ENCODE measurements at places on chromosomes 3 and 15.

- no peaks in the 10 kb centered on the region for H3K36me3 ChIP-seq
- H3K27ac ChIP-seq: no peak overlapping the region
- no peaks in the 10 kb centered on the region for H3K27me3 ChIP-seq
- H3K4me3 ChIP-seq: peak overlapping the region; percentile 60
- DNase-seq: no peak
These were observed 472 bp downstream of the BSN start for GRCh38 chr3:49554633-49555265.

GRCh38 chr15:78345396-78346125 is 5.4 kb downstream of the CRABP1 start:
- no peak for DNase-seq
- H3K4me3 ChIP-seq: no peak overlapping the region
- H3K4me1 ChIP-seq: no peaks in the 10 kb centered on the region
- H3K27ac ChIP-seq: peak overlapping the region; percentile 33

DNA sequence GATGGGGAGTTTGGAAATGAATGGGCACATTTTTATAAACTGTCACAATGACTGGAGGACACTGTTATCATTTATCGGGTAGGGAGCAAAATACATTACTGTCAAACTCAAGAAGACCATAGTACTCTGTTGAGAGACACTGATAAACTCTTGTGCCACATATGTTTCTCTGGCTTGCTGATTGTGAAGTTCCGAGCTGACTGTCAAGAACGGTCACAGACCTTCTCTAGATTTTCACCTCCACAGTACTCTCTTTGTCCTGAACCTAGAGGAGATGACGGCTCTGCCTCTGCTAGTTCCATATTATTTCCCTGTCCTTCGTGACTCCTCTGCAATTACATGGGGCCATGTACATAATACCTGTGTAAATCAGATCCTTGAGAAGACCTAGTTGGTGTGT is 451.9 kb downstream of the LPP start:
- no peaks in the 10 kb centered on the region for H3K36me3 ChIP-seq
- DNase-seq: no peak
- H3K27me3 ChIP-seq: no peaks in the 10 kb centered on the region
- H3K4me1 ChIP-seq: no peaks in the 10 kb centered on the region
- H3K4me3 ChIP-seq: no peak overlapping the region

- H3K4me3 ChIP-seq: no peak overlapping the region
- no peaks in the 10 kb centered on the region for H3K27me3 ChIP-seq
- H3K4me1 ChIP-seq: no peaks in the 10 kb centered on the region
- DNase-seq: no peak
These were observed 192.8 kb upstream of the LINGO1 start for GRCh38 chr15:77825546-77825945.

DNA sequence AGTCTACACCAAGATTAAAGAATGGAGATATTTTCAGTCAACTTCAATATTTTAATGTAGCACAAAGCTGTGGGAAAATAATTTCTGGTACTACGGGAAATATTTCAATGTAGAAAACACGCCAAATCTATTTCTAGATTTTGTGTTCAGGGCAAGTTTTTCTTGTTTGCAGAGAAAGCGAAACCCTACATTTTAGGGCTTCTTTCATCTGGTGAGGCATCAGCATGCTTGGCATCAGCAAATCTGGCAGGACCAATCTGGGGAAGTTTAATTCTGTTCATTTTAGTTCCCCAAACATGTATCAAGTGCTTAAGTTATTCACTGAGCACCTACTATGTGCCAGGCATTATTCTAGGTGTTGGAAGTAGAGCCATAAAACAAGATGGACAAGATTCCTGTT is 30.3 kb downstream of the CLRN1 start:
- no peak for DNase-seq
- H3K27ac ChIP-seq: no peak overlapping the region
- H3K36me3 ChIP-seq: no peaks in the 10 kb centered on the region
- no peaks in the 10 kb centered on the region for H3K27me3 ChIP-seq
- H3K4me1 ChIP-seq: no peaks in the 10 kb centered on the region

- DNase-seq: no peak
- H3K4me3 ChIP-seq: peak overlapping the region; percentile 91
- H3K27ac ChIP-seq: peak overlapping the region; percentile 86
- H3K27me3 ChIP-seq: no peaks in the 10 kb centered on the region
These were observed 675 bp downstream of the PSMD6 start for GRCh38 chr3:64022451-64023186.

DNA sequence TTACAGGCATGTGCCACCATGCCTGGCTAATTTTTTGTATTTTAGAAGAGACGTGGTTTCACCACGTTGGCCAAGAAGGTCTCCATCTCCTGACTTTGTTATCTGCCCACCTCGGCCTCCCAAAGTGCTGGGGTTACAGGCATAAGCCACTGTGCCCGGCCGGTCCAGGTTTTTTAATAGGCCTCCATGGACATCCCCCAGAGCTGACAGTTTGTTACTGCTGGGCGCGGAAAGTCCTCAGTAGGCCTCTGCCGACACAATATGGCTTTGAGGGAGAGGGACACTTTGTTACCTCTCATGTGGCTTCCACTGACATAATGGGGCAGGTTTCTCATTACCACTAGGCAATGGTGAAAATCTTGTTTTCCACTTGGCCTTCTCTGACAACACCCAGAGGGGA is 152.0 kb downstream of the WNT7A start:
- no peak for DNase-seq
- no peaks in the 10 kb centered on the region for H3K27me3 ChIP-seq
- no peak overlapping the region for H3K4me3 ChIP-seq
- H3K36me3 ChIP-seq: no peaks in the 10 kb centered on the region

- DNase-seq: no peak
- H3K4me3 ChIP-seq: no peak overlapping the region
- no peaks in the 10 kb centered on the region for H3K36me3 ChIP-seq
- no peak overlapping the region for H3K27ac ChIP-seq
These were observed 61.5 kb downstream of the ASB7 start for GRCh38 chr15:100663915-100664281.

DNA sequence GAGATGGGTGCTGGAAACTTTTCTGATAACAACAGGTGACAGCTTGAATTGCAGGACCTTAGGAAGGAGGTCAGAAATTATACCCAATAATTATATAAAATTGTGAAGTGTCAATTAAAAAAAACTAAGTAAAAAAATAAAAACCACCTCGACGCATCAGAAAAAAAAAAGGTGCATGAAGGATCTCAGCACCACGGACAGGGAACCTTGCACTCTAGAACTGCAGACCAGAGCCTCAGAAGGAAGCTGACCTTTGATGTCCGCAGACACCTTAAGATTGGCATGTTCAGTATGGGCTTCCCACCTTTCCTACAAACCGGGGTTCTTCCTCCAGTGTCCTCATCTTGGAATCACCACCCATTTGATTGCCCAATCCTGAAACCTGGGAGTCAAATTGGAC is 60.9 kb downstream of the SCN10A start:
- no peaks in the 10 kb centered on the region for H3K4me1 ChIP-seq
- no peak overlapping the region for H3K4me3 ChIP-seq
- H3K36me3 ChIP-seq: no peaks in the 10 kb centered on the region
- DNase-seq: no peak
- no peaks in the 10 kb centered on the region for H3K27me3 ChIP-seq

GRCh38 chr15:25185156-25185710 is 230.4 kb downstream of the SNRPN start:
- H3K27me3 ChIP-seq: no peaks in the 10 kb centered on the region
- no peak overlapping the region for H3K27ac ChIP-seq
- H3K4me3 ChIP-seq: no peak overlapping the region
- no peak for DNase-seq
- no peaks in the 10 kb centered on the region for H3K36me3 ChIP-seq
- no peaks in the 10 kb centered on the region for H3K4me1 ChIP-seq

GRCh38 chr3:57592306-57592705 is 4.8 kb downstream of the ARF4 start:
- DNase-seq: no peak
- no peak overlapping the region for H3K27ac ChIP-seq
- no peaks in the 10 kb centered on the region for H3K27me3 ChIP-seq
- H3K4me3 ChIP-seq: no peak overlapping the region

DNA sequence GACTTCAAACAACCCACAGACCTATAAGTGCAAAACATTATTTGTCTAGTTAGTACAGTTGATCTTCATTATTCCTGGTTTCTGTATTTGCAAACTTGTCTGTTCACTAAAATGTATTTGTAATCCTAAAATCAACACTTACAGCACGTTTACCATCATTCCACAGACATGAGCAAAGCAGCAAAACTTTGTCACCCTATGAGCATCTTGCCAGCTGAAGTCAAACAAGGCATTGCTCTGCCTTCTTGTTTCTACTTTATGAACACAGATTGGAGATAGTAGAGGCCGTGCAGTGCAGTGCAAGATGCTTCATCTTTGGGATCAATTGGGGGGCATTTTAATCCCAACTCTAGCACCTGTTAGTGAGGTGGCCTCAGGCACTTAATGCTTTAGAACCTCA is 202.1 kb downstream of the NLGN1 start:
- no peaks in the 10 kb centered on the region for H3K36me3 ChIP-seq
- no peak for DNase-seq
- no peak overlapping the region for H3K4me3 ChIP-seq
- H3K27ac ChIP-seq: no peak overlapping the region
- no peaks in the 10 kb centered on the region for H3K4me1 ChIP-seq
- H3K27me3 ChIP-seq: no peaks in the 10 kb centered on the region

- no peak for DNase-seq
- H3K27me3 ChIP-seq: no peaks in the 10 kb centered on the region
- no peak overlapping the region for H3K27ac ChIP-seq
- H3K4me1 ChIP-seq: no peaks in the 10 kb centered on the region
- no peaks in the 10 kb centered on the region for H3K36me3 ChIP-seq
These were observed 16.3 kb downstream of the GCSAM start for GRCh38 chr3:112116748-112117186.

- no peak for DNase-seq
- H3K27ac ChIP-seq: no peak overlapping the region
- H3K27me3 ChIP-seq: no peaks in the 10 kb centered on the region
- H3K4me1 ChIP-seq: no peaks in the 10 kb centered on the region
- H3K36me3 ChIP-seq: no peaks in the 10 kb centered on the region
These were observed 1.5 kb upstream of the SNX22 start for GRCh38 chr15:64149893-64150578.

GRCh38 chr15:39250001-39250400 is 330.9 kb upstream of the THBS1 start:
- no peaks in the 10 kb centered on the region for H3K27me3 ChIP-seq
- DNase-seq: no peak
- no peak overlapping the region for H3K4me3 ChIP-seq
- no peaks in the 10 kb centered on the region for H3K36me3 ChIP-seq
- H3K4me1 ChIP-seq: no peaks in the 10 kb centered on the region

DNA sequence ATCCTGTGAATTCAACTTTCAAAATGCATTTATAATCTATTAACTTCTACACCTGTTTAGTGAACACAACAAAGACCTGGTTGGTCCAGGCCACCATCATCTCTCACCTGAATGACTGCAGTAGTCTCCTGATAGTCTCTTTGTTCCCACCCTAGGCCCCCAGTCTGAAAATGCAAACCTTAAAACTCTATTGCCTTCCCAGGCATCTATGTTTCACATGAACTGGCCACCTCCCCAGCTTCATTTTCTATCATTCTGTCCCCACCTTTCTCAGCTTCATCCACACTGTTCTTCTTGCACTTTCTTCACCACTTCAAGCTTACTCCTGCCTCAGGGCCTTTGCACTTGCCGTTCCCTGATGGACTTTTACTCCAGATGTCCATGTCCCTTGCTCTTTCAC is 45.0 kb downstream of the CLSTN2 start:
- no peak overlapping the region for H3K4me3 ChIP-seq
- DNase-seq: no peak
- H3K4me1 ChIP-seq: no peaks in the 10 kb centered on the region
- no peaks in the 10 kb centered on the region for H3K36me3 ChIP-seq
- H3K27ac ChIP-seq: no peak overlapping the region

GRCh38 chr15:62849316-62850106 is 193.0 kb upstream of the TPM1 start:
- no peak overlapping the region for H3K4me3 ChIP-seq
- no peaks in the 10 kb centered on the region for H3K36me3 ChIP-seq
- H3K27me3 ChIP-seq: no peaks in the 10 kb centered on the region

GRCh38 chr3:168878655-168879054 is 782.9 kb upstream of the GOLIM4 start:
- H3K4me1 ChIP-seq: no peaks in the 10 kb centered on the region
- H3K4me3 ChIP-seq: no peak overlapping the region
- no peak for DNase-seq
- no peaks in the 10 kb centered on the region for H3K27me3 ChIP-seq

GRCh38 chr3:126256251-126256650 is 75.9 kb upstream of the ALDH1L1 start:
- no peak overlapping the region for H3K4me3 ChIP-seq
- H3K36me3 ChIP-seq: no peaks in the 10 kb centered on the region
- H3K27ac ChIP-seq: no peak overlapping the region

DNA sequence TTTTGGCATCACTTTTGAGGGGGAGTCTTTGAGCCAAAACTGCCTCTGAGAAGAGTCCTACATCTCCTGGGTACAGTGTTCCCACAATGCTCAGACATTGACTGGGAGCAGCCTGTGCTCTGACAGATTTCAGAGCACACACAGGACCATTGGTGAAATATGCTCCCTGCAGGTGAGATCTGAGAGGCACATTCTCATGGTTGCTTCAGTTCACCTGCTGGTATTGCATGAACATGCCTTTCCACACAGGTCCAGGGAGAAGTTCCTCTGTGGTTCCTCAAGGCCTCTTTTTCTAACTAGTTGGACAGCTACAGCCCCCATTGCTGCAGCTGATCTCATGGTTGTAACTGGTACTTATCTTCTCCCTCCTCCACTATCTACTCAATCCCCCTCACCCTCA is 37.0 kb downstream of the FOXL2 start:
- no peak for DNase-seq
- no peak overlapping the region for H3K27ac ChIP-seq
- no peaks in the 10 kb centered on the region for H3K36me3 ChIP-seq
- no peaks in the 10 kb centered on the region for H3K27me3 ChIP-seq
- H3K4me3 ChIP-seq: no peak overlapping the region
- H3K4me1 ChIP-seq: no peaks in the 10 kb centered on the region

DNA sequence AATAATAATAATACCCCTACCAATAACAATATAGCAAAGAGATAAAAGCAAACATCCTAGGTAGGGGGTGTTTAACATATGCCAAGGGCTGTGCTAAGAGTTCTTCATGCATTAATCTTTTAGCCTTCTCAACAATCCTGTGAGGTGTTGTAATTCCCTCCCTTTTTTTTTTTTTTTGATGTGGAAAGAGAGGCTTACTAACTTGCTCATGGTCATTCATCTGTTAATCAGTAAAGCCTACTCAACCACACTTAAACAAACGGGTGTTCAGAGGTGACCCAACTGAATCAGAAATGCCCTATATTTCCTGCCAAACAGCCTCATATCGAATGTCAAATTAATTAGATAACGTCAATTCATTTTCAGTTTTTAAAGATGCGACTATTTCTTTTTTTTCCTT is 232.1 kb downstream of the CTNNB1 start:
- H3K4me3 ChIP-seq: no peak overlapping the region
- no peak overlapping the region for H3K27ac ChIP-seq

DNA sequence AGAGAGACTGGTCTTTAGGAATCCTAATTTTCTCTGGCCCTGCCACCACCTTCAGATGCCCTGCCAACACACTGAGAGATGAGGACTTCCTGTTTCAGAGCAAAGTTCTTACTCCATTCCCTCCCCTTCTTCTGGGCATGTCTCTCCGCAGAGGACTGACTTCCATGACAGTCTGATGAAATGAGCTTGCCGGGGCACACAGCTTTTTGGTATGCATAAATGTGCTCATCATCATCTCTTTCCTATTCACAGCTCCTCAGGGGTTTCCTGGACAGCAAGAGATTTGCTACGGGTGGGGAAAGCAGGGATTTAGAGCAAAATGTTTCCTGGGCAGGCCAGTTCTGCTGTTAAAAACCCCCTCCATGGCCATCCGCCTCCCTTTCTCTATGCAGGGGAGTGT is 27.6 kb upstream of the SEMA6D start:
- H3K27me3 ChIP-seq: no peaks in the 10 kb centered on the region
- H3K4me1 ChIP-seq: no peaks in the 10 kb centered on the region
- H3K27ac ChIP-seq: no peak overlapping the region
- H3K4me3 ChIP-seq: no peak overlapping the region
